NCI-H1930 (cell line): ENCODE measurements at places on chromosomes 3 and 15.

GRCh38 chr3:52193065-52193464 lies 4.9 kb upstream of the ALAS1 start:
- DNase-seq: no peak

GRCh38 chr3:189797103-189797750 lies 166.0 kb downstream of the TP63 start:
- DNase-seq: no peak

DNA sequence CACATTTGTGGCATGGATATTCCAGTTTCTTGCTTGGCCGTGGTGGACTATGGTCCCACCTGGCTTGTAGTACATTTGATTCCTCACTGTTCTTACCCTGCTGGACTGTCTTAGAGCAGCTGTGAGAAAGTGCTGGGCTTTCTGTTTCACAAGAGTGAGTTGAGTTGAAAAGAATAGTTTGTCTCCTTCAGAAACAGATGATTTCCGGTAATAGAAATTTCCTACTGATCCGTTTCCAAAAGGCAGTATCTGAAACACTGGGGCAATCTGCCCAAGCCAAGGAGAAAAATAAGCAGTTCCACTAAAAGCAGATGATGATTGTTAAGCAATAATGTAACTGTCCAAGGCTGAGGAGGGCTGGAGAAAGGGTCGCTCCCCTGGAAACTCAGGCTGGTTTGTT lies 96.0 kb downstream of the SUCLG2 start:
- DNase-seq: no peak

DNA sequence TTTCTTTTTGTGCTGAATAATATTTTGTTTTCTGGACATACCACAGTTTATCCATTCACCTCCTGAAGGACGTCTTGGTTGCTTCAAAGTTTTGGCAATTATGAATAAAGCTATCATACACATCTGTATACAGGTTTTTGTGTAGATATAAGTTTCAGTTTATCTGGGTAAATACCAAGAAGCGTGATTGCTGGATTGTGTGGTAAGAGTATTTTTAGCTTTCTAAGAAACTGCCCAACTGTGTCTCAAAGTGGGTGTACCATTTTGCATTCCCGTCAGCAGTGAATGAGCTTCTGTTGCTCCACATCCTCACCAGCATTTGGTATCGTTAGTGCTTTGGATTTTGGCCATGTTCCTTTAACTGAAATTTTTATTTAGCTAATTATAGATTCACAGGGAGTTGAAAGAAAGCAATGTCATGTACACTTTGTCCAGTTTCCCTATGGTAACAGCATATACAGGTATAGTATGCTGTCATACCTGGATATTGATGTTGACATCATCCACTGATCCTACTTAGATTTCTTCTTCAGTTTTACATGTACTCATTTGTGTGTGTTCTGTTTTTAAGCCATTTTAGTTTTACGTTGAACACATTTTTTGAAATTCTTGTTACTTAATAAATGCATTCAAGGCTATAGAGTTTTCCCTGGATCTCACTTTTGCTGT lies 11.9 kb downstream of the ARID3B start:
- no peak for DNase-seq

GRCh38 chr3:124386996-124387595 lies 343.2 kb upstream of the UMPS start:
- no peak for DNase-seq

- no peak for DNase-seq
These were observed 271.8 kb upstream of the LYSMD4 start for GRCh38 chr15:100005013-100005412.

DNA sequence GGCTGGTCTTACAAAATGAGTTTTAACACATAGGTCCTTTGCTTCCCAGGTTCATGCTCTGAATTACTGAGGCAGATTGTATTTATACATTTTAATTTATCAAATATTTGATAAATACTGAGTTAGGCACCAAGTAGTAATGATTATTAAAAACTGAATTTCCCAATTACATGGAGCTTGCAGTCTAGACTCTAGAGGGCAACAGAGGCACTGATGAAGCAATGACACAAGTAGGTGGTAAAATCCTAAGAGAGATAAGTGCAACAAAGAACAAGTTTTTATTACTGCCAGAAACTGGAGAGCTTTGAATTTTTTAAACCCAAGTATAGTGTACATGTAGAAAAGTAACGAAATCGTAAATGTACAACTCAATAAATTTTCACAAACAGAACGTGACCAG lies 406.2 kb upstream of the RARB start:
- no peak for DNase-seq

- no peak for DNase-seq
These were observed 216.7 kb downstream of the PTPRG start for GRCh38 chr3:61778095-61778494.

- DNase-seq: no peak
These were observed 46.6 kb upstream of the TCF12 start for GRCh38 chr15:56871867-56872266.

GRCh38 chr3:108590460-108590859 lies 938 bp downstream of the DZIP3 start:
- no peak for DNase-seq

DNA sequence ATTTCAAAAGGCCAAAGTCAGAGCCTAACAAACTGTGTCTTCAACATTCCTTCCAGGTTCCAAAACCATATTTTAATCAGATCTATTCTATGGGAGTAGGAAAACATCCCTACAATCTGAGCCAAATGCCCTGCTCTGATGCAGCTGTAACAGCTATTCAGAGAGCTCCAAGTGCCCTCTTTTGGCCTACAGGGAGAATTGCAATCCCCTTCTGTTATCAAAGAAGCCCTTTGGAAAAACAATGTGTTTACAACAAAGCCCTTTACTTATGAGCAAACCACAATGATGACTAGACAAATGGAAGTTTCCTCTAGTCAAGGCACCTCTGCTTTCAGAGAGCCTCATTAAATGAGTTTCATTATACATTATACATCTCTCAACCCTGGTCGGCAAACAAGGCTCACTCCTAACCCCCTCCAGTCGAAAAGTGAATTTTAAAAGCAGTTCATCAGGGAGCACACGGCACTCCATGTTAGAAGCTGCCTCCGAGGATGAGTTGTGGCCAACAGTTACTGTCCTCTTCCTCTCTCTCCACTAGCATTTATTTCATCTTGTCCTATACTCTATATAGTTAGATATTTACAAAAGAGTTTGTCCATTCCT lies 42.6 kb upstream of the TMCO5A start:
- peak; percentile 36 for DNase-seq

DNA sequence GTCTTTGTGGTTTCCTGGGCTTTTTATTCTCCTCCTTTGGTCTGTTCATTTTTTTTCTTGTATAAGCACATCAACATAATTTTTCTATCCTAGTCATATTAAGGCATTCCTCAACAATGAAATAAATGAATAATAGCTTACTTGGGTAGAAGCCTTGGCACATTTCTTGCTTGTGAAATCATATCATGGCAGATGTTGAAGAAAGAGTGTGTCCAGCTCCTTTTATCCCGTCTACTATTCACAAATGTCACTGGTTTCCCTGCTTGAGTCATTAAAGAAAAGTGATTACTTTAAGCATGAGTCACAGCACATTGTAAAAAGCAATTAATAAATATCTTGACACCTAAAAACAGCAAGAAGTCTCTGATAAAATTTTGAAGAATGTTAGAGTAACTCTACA lies 42.1 kb downstream of the MINAR1 start:
- no peak for DNase-seq

GRCh38 chr3:118488732-118489131 lies 545.9 kb downstream of the IGSF11 start:
- DNase-seq: no peak

DNA sequence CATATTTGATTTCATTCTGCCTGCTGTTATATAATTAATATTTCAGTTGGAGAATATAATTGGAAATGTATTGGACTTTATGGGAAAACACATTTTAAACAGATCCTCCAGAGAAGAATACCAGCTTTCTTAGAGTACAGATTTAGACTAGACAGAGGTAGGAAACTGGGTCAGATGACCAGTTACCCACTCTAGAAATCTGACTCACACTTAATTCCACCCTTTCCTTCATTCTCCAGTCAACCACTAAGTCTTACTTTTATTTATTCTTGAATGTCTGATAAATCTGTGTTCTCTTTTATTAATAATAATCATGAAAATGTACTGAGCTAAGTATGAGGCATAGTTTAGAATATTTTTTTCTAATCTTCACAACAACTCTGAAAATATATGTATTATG lies 110.7 kb downstream of the LRRC49 start:
- DNase-seq: no peak

DNA sequence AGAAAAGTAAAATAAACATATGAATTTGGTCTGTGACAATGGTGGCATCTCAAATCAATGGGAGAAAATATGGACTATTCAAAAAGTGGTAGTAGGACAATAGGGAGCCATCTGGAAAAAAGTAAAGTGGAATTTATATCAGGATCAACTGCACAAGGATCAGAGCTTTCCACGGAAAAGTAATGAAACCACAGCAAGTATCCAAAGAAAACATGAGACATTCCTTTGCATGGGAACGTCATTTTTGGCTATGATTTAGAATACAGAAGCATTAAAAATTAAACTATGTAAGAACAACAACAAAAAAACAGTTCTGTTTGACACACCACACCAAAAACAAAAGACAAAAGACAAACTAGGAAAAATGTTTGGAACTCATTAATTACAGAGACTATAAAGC lies 18.7 kb downstream of the CRBN start:
- DNase-seq: no peak

- DNase-seq: no peak
These were observed 26.1 kb upstream of the MFSD1 start for GRCh38 chr3:158775426-158776410.

DNA sequence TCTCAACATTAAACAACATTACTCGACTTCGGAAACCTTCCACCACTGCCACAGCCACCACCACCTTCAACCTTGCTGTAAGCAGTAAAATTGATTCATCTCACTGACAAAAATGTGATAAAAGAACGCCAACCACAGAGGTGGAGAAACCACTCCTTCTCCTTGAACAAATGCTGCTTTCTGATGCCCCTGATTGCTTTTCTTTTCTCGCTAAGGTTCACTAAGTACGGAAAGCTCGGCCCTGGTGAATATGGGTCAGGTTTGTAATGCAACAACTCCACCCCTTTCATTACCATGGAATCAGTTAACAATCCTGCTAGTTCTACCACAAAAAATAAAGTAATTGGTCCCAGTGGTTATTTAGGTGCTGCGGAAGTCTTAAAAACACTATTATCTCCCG lies 44.9 kb downstream of the MEIS2 start:
- DNase-seq: no peak

DNA sequence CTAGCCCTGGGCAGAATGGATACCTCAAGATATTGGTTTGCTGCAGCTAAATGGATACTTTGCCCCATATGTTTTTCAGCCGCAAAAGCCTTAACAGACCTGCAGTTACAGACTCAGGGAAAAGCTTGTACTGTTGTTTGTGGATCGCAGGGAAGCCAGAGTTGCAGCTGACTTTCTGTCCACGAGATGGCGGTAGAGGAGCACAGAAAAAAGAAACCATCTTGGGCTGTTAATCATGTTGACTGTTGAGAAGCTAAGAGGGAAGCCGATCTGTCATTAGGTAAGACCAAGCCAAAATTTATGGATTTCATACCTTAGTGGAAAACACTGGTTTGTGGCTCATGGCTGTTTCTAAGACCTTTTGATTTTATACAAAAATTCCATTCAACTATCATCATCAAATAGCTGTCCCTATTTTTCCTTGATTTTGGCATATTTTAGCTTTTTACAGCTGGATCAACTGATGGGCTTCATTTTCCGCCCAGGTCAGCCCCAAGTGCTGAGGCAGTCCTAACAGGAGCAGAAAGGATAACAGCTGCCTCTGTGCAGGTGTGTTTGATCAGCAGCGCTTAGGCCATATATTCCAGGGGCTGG lies 205.7 kb upstream of the ZPLD1 start:
- DNase-seq: peak; percentile 68

GRCh38 chr3:12148183-12148940 lies 10.3 kb downstream of the TIMP4 start:
- no peak for DNase-seq

DNA sequence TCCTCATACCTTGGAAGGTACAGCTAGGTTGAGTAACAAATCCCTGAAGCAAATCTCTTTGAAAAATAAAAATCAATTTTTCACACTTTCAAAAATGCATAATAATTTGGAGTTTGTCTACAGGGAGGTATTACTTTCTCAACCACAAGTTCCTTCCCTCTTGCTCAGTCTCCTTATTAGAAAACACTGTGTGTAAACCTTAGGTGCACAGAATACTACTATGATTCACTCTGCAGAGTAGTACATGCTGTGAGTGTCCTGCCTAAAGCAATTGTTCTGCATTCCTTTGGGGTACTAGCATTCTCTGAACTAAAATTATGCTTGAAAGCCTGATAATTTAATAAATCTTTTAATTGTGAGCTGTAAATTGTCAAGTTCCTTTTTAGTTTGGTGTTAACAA lies 115.9 kb upstream of the EPHA3 start:
- DNase-seq: no peak

DNA sequence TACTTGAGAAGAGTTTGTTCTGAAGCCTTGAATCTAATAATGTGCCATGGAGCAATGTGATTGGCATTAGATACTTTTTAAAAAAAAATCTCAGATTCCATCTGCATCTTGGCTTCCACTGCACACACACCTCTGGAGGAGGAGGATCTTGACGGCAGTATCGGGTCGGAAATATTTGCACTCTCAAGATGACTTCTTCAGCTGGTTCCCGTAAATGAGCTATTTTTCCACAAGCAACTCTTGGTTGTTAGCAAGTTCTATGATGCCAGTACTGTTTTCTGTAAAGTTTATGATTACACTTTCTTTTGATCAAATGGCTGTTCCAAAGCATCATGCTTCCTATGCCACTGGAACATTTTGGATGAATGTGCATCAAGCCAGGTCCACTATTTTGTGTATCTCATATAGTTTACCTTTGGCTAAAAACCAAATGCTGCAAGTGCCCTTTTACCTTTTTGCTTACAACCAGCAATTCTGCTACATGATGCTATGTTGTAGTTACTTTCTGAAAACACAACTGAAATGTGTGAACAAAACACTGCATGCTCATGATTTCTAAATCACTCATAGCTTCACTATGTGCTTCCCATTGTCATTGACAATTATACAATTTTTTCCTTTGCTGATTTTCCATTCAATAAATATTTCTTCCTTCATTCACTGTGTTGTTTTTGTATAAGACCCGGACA lies 43.8 kb downstream of the CCR3 start:
- DNase-seq: no peak

DNA sequence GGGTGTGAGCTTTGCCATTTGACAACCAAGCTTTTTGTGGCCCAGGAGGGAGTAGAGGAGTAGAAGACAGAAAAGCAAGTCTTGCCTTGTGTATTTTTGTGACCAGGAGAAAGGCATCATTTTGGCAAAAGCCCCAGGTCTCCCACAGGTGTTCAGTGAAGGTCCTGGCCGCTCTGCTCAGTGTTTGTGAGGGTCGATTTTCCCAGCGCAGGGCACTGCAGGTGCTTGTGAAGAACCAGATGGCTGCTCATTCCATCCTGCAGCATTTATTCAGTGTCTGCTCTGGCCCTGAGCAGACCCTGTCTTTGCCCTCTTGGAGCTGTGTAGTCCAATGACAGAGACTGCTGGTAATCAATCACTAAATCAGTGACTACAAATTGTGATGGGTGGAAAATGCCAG lies 19.5 kb downstream of the TRAK1 start:
- DNase-seq: no peak
